Hematopoietic multipotent progenitor cell (in vitro differentiated cells): ENCODE measurements at places on chromosomes 6 and 20. TPM values are rescaled to one million over a fixed set of nuclear protein-coding genes. Genes with fewer than 3 reads are reported as not detected.

DNA sequence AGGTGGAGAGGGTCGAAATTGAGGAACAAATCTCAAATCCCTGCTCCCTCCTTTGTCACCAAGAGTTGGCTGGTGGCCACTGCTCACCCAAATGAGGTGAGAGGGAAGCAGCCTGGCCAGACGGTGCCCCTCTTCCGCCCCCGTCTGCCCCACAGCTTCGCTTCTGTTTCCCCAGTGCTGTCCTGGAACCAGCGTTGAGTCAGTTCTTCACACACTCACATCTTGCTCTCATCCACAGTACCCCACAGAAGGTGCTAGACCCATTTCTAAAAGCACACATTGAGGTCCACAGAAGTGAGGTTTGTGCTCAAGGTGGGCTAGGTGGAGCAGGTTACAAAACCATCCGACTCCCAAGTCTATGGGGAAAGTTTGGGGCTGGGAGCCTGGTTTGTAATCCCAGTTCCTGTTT, 3.8 kb downstream of the CEBPB start:
- no peak for DNase-seq

- DNase-seq: no peak
Measured at GRCh38 chr6:128357392-128358130, 162.8 kb downstream of the PTPRK start.

DNA sequence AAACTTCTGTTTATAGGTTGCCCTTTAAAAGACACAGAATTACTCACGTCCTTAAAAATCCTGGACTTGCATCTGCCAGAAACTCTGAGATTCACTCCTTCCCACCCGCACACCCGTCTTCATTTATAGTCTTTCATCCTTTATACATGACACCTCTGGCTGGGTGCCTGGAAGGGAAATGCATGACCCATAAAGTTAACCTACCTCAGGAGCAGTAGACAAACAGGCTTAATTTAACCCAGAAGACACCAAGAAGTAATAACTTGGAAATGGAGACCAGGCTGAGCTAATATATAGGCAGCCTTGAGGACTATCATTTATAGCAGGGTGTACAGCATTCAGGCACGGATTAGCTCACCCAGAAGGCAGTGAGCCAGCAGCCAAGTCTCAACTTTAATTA, 429.0 kb upstream of the NRSN1 start:
- DNase-seq: no peak

GRCh38 chr6:91865889-91866288, 1279.0 kb upstream of the MAP3K7 start:
- DNase-seq: no peak

- DNase-seq: no peak
Measured at GRCh38 chr20:40743141-40743775, 54.2 kb upstream of the MAFB start.

DNA sequence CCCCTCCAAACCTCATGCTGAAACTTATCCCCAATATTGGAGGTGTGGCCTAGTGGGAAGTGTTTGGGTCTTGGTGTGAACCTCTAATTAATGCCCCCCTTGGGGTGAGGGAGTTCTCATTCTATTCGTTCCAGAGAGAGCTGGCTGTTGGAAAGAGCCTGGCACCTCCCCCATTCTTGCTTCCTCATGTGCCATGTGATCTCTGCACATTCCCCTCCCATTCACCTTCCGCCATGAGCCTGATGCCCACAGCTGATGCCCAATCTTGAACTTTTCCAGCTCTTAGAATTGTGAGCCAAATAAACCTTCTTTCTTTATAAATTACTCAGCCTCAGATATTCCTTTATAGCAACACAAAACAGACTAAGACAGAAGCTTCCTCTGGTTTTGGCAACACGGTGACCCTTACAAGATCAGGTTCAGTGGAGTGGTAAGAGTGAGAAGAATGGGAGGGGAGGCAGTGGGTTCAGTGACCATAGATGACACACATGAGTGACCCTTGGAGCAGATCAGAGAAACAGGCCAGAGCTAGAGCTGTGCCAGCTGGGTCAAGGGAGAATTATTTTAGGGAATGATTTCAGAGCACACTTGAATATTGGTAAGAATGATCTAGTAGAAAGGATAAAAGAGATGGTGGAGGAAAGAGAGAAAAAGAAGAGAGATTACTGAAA, 176.4 kb downstream of the LY86 start:
- no peak for DNase-seq

Gene DPPA5
- total RNA-seq: not detected

DNA sequence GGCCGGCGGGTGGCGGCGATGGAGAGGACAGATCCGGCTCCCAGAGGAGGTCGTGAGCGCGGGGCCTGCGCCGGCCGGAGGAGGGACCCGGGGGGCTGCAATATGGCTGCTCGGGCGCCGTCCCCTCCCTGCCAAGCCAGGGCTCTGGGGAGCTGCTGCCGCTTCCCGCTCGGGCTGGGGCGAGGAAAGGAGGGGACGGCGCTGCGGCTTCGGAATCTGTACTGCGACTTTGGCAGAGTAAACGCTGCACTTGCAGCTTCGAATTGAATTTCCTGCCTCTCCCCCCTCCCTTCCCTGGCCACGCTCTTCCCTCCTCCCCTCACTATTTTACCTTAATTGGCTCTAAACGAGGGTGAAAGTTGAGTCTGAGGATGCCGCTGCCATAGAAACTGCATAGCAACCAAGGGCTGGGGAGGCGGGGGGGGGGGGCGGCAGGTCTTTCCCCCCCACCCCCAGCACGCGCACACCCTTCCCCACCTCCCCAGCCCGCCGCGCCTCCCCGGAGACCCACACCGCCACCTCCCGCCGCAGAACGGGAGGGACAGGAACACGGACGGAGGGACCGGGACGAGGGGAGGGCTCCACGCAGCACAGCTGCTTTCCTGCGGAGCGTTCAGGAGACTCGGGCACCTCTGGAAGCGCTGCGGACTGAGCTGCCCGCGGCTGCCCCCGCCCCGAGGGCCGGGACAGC, 93.9 kb downstream of the RNASET2 start:
- DNase-seq: peak; percentile 21

Gene LINC00237
- not detected for total RNA-seq

GRCh38 chr20:32519381-32519730, 65.8 kb downstream of the NOL4L start:
- no peak for DNase-seq

- no peak for DNase-seq
Measured at GRCh38 chr20:63652192-63652980, 838 bp downstream of the STMN3 start.

Gene GOPC
- total RNA-seq: 12.9 TPM

DNA sequence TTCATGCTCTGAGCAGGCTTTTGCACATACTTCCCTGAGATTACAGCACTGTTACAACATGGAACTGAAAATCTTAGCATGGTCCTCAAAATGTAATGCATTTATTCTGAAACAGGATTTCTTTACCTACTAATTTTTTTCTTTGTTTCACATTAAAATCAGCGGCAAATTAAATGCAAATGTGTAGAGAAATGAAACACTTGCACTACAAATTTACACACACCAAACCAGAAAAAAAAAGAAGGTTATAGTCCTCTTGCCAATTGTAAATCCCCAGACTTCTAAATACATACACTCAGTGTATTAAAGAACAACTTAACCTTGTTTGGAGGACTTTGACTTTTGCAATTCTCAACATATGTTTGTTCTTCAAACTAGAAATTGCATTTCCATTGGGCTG, 210.9 kb upstream of the TBX18 start:
- no peak for DNase-seq

Gene VWA7
- total RNA-seq: 2.4 TPM

Gene ESR1
- total RNA-seq: 1.9 TPM

Gene NXT1
- 45.5 TPM for total RNA-seq

Gene CASP8AP2
- total RNA-seq: 7.0 TPM

Gene RALGAPB
- total RNA-seq: 23.7 TPM

Gene ENPP3
- 0.54 TPM for total RNA-seq

DNA sequence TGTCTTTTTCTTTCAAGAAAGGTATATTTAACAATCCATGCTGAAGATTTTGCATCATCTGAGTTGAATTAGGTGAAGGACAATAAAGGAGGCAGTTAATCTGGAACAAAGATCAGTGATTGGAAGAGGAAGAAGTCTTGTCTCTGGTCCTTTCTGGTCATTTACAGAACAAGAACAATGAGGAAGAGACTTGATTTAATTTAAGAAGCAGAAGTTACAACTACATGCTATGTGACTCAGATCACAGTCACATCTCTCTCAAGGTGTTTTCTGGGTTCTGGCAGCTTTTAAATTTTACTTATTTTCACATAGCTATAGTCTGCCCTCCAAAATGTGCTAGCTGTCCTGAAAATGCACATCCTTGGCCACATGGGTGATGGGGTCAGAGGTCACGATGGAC, 53.5 kb upstream of the DEK start:
- no peak for DNase-seq

- DNase-seq: peak; percentile 2
Measured at GRCh38 chr20:15236812-15237211, 899.4 kb upstream of the FLRT3 start.

Gene CCDC170
- not detected for total RNA-seq

DNA sequence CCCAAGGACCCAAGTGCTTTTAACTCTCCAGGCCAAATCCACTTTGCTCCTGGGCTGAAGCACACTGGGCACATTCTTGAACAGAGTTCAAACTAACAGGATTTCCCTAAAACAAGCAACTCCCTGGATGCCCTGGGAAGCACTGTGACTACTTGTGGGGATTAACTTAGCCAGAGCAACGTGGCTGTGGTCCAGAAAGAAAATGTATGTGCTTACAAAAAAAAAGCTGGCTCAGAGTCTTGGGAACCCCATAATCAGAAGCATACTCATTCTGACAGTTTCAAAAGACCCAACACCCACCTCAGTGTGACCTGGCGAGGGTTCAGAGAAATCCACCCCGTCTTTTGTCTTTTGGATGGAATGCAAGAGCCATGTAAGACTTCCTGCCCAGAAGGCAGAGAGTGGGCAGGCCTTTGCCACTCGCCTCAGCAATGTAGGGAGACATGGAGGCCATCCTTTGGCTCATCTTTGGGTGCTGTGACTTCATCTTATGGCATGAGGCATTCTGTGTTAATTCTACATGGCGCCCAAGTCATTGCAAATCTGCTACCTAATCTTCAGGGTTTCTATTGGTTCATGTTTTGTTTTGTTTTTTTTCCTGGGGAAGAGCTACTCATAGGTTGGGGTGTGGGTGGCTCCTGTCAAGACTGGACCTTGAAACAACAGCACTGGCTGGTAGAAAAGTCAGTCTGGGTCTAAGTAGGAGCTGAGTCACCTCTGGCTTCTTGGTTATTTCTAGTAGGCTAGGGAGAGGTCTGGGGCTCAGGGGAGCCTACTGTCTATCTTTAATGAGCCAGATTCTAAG, 248.6 kb upstream of the SUPT3H start:
- no peak for DNase-seq
